ENCODE measurements at places on chromosomes 1 and 21.

DNA sequence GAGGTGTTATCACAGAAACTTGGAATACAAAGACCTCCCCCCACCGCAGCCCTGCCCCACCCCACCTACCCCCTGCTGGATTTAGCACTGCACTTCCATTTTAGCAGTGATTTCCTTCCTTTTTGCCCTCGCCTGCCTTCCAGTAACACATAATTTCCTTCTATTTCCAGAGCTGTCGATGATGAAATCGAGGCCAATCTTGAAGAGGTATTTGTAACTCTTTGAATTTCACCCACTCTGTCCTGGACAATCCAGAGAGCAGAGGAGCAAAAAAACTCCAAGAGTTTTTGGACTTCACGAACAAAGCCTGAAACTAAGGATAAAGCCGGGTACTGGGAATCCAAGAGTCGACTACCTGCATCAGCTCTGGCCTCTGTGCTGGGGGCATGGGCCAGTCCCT, 49.1 kb downstream of the CAPN2 start:
- DNase-seq = no peak

GRCh38 chr1:54220004-54220811, 20.2 kb downstream of the MRPL37 start:
- DNase-seq = no peak

DNA sequence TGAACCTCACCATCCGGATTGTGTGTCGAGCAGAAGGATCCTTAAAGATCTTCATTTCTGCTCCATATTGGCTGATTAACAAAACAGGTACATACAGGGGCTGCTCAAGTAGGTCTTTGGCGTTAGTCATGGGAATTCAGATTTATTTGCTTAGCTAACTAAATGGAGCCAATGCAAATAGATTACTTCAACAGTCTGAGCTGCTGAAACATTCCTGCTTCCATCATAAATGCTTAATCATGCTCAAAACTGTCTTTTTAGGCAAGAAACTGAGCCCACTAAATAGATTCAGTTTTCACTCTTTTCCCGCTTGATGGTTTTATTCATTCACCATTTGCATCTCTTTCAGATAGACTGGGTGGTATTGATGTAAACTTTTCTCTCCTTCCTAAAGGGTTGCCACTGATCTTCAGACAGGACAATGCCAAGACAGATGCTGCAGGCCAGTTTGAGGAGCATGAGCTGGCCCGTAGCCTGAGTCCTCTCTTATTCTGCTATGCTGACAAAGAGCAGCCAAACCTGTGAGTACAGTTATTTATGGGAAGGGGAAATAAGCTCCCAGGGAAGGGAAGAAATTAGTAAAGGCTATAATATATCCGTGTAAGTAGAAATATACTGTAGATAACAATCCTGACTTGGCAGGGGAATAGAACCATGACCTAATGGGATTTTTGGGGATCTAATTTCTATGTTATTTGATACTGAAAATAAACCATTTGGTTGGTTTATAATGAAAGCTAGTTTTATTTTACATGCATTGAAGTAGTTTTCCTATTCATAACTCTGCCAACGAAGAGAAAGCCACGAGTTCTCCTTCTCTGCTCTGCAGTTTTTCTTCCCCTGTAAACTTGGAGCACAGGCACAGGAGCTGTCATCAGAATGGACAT, 126.4 kb downstream of the VPS13D start:
- no peak for DNase-seq

DNA sequence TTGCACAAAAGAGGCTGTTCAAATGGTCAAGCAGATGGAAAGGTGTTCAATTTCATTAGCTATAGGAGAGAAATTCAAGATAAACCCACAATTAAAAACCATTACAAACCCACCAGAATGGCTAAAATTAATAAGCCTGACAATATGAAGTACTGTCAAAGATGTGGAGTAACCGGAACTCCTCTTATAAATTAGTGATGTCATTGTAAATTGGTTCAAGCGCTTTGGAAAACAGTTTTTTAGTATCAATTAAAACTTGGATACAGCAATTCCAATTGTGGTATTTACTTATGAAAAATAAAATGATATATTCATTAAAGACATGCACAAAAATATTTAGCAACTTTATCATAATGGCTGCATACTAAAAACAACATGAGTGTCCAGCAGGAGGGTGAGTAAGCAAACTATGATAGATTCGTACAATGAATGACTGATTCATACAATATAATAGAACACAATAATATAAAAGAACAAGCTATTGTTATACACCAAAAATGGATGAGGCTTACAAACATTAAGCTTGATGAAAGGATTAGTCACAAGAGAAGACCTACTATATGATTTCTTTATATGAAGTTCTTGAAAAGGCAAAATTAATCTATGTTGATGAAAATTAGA, 38.4 kb upstream of the FGGY start:
- DNase-seq = no peak

DNA sequence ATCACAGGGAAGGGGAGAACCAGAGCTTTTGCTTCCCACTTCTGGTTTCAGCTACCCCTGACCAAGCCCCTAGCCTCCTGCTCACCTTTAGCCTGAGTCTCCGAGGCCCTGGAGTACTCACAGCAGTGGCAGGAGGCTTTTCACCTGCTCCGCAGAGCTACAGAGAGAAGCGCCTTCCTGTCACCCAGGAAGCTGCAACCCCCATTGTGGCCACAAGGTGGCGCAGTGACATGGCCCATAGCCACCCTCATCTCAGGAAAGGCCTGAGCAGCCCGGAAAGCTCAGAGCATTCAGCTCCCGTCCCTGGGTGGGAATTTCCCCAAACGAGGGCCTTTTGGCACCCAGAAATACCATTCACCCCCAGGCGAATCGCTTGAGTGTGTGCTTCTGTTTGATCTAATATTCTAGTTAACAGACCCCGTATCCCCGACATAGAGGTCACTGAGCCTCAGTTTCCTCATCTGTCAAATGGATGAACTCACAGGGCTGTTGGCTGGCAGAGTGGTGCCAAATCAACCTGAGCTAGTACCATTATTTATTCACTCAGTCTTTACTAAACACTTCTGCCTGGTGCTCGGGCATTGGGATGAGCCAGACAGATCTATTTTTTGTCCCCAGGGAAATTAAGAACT, 25.3 kb downstream of the A3GALT2 start:
- DNase-seq = peak; percentile 72

GRCh38 chr1:201649761-201650622, 111.1 kb downstream of the NAV1 start:
- DNase-seq = no peak

GRCh38 chr1:66489151-66489550, 44.8 kb upstream of the SGIP1 start:
- DNase-seq = no peak

DNA sequence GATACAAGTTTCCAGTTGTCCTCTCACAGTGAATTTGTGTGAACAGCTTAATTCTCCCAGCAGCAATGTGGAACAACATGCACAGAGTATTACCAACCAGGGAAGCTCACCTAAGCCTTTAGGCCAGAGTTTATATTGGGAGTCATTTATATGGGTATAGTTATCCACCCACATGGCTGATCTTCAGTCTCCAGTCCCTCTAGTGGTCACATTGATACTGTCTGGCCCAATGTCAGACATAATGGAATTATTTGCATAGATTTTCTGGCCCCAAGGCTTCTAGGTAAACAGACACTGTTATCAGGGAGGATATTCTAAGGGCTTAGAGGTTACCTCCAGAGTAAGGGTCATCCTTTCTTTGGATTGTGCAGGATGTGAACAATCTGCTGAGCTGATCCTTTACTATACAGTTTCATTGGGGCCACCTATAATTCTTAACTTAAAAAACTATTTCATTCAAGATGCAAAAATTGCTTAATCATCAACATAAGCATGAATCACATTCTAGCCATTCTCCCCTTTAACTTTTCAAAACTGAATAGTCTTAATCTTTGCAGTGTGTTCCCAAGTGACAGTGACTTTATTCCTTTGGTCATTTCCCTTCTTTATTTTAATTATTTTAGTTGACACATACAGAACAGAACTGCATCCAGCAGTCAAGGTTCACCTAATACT, 210.9 kb downstream of the LTN1 start:
- DNase-seq = no peak

DNA sequence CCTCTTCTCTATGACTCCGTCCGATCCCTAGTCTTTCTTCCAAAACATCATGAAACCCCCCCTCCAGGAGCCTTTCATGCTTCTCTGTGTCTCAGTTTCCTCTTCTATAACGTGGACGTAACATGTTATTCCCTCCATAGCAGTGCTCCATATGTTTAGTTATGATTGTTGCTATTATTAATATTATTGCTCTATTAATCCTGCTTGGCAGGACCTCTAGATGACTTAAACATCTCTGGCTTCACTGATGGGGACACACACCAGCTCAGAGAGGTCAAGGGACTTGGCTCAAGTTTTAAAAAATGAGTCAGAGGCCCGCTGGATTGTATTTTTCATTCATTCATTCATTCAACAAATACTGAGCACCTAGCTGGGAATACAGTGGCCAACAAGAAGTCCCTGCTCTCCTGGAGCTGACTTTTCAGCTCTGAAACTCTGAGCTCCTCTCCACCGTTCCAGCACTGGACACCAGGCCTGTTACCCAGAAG, 404 bp upstream of the CPLANE2 start:
- DNase-seq = no peak

DNA sequence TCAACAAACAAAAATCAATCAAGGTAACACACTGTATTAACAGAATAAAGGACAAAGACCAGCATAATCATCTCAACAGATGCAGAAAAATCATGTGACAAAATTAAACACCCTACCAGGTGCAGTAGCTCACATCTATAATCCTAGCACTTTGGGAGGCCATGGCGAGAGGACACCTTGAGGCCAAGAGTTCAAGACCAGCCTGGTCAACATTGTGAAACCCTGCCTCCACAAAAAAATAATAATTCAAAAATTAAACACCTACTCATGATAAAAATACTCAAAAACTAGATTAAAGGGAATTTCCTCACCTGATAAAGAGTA, 35.3 kb downstream of the PIK3R3 start:
- DNase-seq = no peak

DNA sequence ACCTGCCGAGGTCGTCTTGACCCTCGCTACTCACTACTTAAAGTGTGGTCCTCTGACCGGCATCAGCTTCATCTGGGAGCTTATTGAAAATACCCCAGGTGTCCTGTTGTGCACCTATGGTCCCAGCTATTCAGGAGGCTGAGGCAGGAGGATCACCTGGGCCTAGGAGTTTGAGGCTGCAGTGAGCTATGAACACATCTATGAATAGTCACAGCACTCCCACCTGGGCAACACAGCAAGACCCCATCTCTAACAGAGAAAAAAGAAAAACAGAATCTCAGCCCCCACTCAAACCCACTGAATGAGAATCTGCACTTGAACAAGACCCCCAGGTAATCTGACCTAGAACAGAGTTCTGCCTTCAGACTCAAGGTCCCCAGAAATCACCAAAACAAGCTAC, 8.7 kb upstream of the OLIG1 start:
- no peak for DNase-seq

DNA sequence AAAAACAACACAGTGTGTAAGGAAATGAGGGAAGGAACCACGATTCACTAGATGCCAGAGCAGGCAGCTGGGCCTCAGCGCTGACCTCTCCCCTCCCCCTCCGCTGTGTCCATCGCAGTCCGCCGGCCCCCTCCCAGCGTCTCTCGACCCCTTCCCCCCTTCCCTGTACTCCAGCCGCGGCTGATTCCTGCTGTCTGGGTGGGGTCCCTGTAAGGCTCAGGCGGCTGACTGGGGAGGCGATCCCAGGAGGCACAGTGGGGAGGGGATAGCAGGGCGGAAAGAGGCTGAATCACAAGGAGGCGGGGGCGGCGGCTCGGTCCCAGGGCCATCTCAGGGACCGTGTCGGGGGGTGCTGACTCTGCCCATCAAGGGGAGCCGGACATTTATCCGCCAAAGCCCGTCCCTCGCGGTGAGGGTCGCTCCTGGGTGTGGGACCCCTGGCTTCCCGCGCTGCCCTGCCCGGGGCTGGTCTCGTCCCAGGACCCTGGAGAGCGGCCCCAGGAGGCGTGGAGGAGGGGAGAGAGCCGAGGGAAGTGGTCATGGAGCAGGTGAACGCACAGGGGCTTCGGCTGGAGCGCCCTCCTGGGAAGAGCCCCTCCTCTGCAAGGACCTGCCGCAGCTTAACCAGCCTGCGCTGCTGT, 241.9 kb downstream of the PTPRU start:
- no peak for DNase-seq

DNA sequence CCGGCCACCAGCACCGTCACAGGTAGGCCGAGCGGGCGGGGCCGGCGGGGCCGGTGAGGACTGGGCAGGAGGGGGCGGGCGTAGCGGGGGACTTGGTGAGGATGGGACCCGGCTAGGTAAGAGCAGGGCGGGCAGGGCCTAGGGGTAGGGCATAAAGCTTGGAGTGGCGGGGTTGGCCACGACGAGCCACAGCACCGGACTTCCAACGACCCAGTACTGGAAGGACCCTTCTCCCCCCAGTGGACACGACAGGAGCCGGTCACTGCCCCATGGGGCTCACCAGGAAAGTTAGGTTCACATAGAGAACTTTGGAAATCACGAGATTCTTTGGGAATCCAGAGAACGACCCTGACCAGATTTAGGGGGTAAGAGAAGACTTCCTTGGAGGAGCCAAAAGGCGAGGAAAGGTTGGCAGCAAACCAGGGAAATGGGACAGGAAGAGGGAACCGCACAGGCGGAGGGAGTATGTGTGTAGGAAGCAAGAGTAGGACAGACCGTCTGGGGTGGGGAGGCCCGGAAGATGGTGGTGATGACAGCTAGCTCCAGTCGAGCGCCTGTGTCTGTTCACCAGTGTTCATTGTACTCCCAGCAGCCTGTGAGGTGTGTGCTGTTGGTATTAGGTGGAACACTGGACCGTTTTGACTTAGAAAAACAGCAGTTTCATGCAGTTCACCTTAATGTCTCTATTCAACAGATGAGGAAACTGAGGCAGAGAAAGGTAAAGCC, 20.4 kb downstream of the ZNF362 start:
- no peak for DNase-seq

DNA sequence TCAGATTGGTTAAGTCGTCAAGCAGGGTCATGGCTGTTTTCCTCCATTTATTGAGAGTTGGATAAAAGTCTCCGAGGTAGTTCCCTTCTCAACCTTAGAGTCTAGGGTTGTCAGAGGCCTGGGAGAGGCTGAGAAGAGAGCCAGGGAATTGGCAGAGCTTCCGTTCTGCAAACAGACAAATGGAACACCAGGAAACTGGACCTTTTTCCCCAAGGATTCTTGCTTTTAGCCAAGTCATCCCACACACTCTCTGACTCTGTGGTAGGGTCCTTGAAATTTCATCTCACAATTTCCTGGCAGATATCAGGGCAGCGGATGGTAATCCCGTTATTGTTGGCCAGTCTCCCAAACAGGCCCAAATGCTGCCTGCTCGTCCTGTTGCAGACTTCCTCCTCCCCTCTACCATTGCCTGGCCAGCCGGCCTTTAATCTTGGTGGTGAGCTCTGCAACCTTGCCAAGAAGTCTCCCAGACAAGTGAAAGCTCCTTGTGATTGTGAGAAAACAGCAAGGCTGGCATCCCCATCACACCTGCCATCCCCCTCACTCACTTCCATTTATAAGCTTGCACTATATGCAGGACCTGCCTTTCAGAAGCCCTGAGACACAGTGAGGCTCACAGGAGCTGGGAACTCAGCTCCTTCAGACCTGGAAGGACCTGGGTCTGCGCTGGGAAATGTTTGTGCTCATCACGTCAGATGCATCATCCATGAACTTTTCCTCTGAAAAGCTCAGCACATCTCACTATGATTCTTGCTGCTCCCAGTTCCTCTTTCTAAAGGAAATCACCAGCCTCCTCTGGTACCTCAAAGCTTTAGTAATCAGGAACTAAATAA, 13.7 kb upstream of the SRP9 start:
- no peak for DNase-seq

GRCh38 chr1:75423616-75424015, 187.3 kb downstream of the SLC44A5 start:
- no peak for DNase-seq
